ENCODE measurements at places on chromosomes 7 and 10.

DNA sequence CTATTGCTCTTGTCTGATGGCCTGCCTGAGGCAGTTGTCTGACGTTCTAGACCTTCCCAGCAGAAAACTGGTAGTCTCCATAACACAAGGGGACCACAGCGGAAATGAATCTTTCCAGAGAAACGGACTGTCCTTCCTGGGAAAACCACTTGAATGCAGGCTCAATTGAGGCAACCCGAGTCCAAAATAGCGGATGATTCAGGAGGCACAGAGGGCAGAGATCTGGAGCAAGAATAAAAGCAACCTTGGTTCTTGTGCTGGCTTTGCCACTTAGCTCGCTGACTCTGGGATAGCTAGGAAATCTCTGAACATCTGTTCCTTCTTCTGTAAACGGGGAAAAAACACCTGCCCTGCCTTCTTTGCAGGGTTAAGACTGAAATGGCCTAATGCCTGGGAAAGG, 178.8 kb downstream of the NEURL1 start:
- no peak for DNase-seq

- no peak for DNase-seq
Measured at GRCh38 chr7:105940109-105940508, 23.0 kb upstream of the CDHR3 start.

- no peak for DNase-seq
Measured at GRCh38 chr7:121510858-121511482, 114.9 kb upstream of the FAM3C start.

DNA sequence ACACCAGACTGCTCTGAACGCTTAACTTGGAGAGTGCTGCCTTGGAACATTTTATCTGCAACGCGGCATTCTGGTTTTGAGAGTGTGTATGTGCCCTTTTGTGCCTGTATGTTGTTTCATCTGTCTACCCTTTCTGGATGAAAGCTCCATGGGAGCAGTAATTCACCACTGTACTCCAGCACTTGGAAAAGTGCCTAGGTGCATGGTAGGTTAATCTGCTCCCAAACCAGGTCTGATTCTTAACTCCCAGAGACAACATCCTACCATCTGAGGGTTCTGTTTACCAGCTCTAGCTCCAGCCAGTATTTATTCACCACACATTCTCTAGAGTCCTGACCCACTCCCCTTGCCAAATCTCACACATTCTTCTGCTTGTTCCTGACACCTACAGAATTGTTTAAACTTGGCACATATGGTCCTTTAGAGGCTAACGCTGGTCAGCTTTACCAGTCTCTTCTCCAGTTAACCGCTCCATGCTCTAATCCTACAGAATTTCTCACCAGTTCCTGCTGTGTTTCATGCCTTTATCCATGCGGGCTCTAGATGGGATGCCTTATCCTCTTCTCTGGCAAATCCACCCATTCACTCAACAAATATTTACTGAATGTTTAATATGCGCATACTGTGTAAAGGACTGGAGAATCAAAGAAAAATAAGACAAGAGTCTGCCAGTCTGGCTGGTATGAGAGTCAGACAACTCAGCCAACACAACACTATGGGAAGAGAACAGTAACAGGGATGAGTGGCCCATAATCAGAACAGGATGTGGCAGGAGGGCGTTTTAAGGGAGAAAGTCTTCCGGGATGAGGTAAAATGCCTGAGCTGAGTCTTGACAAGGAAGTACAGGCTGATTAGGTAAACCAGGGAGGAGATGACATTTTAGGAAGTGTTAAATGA, 46.3 kb downstream of the MTPN start:
- DNase-seq, result no peak

All from erythroblast (primary cell).